Naive thymus-derived CD4-positive, alpha-beta T cell (primary cell): ENCODE measurements at places on chromosomes 3 and 15. TPM values are rescaled to one million over a fixed set of nuclear protein-coding genes. Genes with fewer than 3 reads are reported as not detected.

ADAMTS7 gene
- not detected for total RNA-seq

CCR1 gene
- total RNA-seq: 27.6 TPM

SNAPC5 gene
- total RNA-seq: 35.9 TPM

- H3K27me3 ChIP-seq: no peaks in the 10 kb centered on the region
- H3K4me1 ChIP-seq: no peaks in the 10 kb centered on the region
- H3K4me3 ChIP-seq: no peak overlapping the region
- H3K27ac ChIP-seq: no peak overlapping the region
- no peaks in the 10 kb centered on the region for H3K36me3 ChIP-seq
These were observed 4.7 kb upstream of the HTR3E start for GRCh38 chr3:184092199-184092598.

GRCh38 chr3:178517665-178518334 lies 18.4 kb upstream of the KCNMB2 start:
- H3K36me3 ChIP-seq: no peaks in the 10 kb centered on the region
- no peaks in the 10 kb centered on the region for H3K4me1 ChIP-seq
- H3K27ac ChIP-seq: no peak overlapping the region
- no peak overlapping the region for H3K4me3 ChIP-seq
- DNase-seq: no peak

- H3K27ac ChIP-seq: no peak overlapping the region
- H3K4me1 ChIP-seq: no peaks in the 10 kb centered on the region
- H3K4me3 ChIP-seq: no peak overlapping the region
- no peaks in the 10 kb centered on the region for H3K36me3 ChIP-seq
These were observed 8.0 kb downstream of the MTFMT start for GRCh38 chr15:65021488-65021887.
